ENCODE measurements at places on chromosomes 13 and 19.

DNA sequence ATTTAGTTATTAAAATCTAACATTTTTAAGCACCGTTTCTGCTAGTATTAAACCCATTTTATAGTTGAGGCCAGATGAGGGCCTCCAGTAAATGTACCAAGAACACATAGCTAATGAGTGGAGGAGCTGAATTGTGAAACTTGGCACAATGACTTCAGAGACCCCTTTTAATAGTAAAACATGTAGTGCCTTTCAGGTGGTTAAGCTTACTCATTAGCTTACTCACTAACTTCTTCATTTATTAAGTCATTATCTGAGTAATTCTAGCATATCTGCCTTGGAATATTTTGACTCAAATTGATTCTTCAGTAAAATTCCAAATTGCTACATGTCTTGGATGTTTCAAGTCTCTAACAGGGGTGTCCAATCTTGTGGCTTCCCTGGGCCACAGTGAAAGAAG is 735.2 kb downstream of the LIG4 start:
- no peak for DNase-seq

DNA sequence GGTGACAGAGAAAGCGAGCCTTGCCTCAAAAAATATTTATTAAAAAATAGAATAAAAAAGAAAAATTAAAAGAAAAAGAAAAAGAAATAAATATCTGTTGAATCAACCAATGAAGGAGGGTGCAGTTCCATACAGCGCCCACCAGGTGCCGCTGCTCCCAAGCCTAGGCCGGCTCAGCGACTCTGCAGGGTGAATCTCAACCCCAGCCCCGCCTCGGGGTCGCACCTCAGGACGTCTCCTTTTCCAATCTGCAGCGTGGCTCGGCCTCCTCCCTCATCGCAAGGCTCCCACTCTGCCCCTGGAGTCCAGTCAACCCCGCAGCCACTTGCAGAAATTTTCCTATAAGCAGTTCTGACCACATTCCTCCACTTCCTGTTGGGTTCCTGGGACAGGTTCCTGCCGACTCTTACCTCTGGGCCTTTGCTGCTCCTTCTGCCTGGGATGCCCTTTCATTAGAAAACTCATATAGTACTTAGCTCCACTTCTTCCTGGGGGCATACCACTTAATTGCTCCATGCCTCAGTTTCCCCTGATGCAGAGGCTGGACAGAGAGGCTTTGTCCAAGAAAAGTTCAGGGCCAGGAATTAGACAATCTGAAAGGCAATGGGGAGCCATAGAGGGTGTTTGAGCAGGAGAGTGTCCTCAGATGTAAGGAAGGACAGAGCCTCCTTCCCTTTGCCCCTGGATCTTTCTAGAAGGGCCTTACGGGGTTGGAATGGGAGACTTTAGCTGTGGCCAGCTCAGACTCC is 24.3 kb downstream of the NFILZ start:
- DNase-seq: peak; percentile 50

GRCh38 chr19:10817291-10818038 is 18.5 kb downstream of the TMED1 start:
- no peak for DNase-seq

DNA sequence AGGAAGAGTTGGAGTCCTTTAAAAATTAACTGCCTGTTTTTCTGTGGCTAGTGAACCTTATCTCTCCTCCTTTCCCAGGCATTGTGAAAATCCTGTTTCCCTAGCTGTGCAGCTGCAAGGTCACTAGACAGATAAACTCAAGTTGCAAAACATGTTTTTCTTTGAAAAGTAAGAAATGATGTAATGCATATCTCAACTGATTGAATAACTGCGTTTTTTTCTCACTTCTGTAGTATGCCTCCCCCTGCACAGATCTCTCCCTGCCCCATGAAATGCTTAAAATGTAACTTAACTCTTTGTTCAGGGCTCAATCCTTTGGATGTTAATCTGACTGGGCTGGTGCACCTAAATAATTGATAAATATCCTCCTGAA is 27.7 kb upstream of the CYSLTR2 start:
- no peak for DNase-seq

GRCh38 chr19:5805462-5806132 is 730 bp downstream of the NRTN start:
- no peak for DNase-seq

DNA sequence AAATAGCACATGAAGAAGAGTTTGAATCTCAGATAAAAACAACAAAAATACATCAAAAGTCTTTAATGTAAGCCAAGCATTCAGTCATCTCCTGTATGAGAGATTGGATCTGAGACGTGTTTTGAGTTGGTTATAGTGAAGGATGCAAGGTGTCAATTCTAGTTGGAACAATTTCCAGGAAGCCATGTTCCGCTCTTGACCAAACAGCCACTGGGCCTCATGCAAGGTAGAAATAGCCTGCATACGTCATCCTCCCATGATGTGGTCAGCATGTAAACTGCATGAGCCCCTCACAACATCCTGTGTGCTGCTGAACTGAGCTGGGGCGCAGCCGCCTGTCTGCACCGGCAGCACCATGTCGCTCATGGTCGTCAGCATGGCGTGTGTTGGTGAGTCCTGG is at the start of gene KIR3DL3:
Gene KIR3DL3 (plus strand): TSS at position 301 of the 400 bp plus-strand sequence. CDS start 55 bp downstream, at position 356.
- DNase-seq: no peak

DNA sequence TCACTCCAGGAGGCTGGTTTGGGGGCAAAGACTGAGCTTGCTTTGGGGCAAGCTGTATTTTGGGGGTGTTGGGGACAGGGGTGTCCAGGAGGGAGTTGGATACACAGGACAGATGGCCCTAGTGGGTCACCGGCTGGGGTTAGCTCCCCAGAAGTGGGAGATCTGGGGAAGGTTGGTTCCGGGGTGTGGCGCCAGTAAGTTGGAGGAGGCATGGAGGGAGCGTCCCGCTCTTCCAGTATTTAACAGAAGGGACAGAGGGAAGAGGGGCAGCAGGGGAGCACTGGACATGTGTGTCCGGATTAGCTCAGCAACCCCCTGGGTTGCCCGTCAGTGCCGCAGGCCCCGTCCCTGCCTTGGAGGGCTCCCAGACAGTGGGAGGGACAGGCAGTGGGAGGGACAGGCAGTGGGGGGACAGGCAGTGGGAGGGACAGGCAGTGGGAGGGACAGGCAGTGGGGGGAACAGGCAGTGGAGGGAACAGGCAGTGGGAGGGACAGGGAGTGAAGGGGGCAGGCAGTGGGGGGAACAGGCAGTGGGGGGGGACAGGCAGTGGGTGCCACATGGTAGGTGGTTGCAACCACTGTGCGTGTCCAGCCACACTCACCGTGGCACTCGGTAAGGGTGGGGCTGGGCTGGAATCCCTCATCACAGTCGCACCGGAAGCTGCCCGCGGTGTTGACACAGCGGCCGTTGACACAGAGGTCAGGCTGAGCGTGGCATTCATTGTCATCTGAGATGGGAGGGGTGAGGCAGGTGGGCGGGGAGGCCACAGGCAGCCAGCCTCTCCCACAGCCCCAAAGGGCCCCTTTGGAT is 33.2 kb downstream of the CCL25 start:
- no peak for DNase-seq

DNA sequence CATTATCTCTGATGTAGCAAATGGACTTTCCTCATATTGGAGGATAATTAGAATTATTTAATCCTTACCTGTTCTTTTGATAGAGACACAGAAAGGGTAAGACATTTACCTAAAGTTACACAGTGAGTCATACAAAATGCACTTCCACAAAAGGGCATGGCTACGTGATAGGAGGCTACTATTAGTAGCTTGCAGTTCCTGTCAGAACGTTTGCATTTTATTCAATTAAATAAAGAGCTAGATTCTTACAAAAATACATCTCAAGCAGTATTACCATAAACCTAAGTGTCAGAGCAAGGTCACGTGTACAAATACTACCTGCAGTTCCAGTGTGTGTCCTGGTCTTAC is 120.6 kb downstream of the ESD start:
- DNase-seq: no peak

DNA sequence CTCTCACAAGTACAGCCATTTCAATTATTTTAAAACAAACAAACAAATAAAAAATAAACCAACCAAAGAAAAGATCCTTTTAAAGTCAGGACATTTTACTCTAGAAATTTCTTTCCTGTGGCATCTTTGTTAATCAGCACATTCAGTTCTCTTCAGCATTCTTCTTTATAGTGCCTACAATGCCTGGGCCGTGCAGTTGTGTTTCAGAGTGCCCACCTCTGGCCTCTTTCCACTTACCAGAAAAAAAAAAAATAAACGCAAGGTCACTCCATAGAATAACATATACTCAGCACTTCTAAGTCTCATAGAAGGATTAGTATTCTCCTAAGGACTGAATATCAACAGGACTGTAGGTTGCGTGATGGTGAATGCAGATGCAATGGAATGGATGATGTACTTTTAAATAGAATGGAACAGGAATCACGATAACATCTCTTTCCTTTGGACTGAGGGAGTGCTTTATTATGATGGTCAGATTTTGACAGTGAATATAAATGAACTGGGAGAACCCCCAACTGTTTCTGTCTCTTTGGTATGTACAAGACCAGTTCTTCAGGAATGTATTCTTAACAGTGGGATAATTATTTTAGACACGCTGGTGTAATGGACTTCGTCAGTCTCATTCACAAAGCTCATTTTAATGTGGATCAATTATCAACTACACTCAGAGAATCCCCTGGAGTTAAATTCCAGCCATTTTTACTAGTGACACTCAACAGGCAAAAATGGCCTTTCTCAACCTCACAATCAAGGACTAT is 125.0 kb upstream of the NBEA start:
- DNase-seq: no peak

DNA sequence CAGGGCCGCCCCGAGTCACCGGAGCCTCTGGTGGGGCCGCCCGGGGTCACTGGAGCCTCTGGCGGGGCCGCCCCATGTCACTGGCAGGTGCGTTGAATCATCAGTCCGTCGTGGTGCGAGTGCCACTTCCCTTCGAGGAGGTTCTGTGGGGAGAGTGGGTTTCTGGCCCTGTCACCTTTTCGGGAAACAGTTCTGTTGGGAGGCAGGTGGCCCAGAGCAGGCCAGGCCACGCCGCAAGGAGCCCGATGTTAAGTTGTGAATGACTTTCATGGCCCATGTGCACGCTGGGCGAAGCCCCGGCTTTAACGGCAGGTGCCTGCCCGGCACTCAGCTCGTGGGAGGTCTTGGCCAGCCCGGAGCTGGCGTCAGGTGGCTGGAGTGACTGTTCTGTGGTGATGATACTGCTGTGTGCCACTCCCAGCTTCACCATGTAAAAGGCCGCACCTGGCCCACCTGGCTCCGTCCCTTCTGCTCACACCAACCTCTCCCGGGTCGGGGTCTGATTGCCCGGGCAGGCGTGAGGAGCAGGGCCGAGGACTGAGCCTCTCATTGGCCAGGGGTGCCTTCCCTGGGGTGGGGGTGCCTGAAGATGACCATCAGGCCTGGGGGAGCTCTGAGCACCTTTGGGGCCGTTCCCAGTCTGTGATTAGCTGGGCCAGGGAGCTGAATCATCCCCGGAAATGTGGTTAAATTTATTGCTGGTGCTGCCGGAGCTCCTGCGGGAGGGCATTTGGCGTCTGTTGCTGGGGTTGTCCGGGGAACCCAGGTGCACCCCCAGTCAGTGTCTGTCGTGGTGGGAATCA is 29.2 kb downstream of the CSNK1G2 start:
- DNase-seq: peak; percentile 81

DNA sequence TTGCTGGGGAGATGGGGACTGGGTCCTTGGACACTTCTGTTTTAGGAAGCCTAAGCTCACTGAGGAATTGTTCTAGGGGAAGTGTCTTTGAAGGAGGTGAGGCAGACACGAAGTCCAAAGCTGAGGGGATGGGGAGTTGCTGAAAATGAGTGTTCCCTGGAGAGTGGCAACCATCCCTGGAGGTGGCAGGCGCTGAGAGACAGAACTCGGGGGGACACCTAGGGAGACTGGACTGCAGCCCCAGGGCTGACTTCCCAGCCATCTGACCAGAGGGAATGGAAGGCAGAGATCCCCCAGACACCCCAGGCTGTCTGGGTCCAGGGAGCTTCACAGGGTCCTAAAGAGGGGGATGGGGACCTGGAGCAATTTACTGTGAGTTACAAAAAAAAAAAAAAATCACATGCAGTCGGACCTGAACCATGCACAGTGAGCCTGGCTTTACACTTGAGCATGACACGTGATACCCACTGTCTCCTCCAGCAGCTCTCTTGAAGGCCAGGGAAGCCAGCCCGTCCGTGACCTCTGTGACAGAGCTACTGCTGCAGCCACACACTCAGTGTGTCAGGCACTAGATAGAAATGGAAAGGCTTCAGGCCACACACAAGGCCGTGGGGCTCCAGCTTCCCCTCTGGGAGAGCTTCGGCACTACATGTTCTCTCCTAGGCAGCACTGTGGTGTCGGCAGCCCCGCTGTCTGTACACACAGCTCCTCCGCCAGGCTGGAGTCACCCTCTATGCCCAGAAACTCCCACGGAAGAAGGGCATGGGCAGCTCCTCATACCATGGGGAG is 77.1 kb upstream of the KCTD15 start:
- no peak for DNase-seq

- no peak for DNase-seq
Measured at GRCh38 chr13:38264363-38265131, 85.1 kb upstream of the UFM1 start.

DNA sequence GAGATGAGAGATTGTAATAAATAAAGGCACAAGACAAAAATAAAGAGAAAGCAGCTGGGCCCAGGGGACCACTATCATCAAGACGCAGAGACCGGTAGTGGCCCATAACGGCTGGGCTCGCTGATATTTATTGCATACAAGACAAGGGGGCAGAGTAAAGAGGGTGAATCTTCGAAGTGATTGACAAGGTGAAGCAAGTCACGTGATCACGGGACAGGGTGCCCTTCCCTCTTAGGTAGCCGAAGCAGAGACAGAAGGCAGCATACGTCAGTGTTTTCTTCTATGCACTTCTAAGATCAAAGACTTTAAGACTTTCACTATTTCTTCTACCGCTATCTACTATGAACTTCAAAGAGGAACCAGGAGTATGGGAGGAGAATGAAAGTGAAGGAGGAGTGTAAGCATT is 4.6 kb upstream of the PRKCG start:
- DNase-seq: no peak

- DNase-seq: no peak
Measured at GRCh38 chr19:5870986-5871394, 650 bp upstream of the FUT5 start.

- DNase-seq: no peak
Measured at GRCh38 chr13:85283408-85283807, 515.8 kb downstream of the SLITRK6 start.

GRCh38 chr13:97978651-97979050 is 25.2 kb downstream of the IPO5 start:
- no peak for DNase-seq

GRCh38 chr13:113117335-113117872 is 5.2 kb upstream of the F10 start:
- DNase-seq: peak; percentile 63

DNA sequence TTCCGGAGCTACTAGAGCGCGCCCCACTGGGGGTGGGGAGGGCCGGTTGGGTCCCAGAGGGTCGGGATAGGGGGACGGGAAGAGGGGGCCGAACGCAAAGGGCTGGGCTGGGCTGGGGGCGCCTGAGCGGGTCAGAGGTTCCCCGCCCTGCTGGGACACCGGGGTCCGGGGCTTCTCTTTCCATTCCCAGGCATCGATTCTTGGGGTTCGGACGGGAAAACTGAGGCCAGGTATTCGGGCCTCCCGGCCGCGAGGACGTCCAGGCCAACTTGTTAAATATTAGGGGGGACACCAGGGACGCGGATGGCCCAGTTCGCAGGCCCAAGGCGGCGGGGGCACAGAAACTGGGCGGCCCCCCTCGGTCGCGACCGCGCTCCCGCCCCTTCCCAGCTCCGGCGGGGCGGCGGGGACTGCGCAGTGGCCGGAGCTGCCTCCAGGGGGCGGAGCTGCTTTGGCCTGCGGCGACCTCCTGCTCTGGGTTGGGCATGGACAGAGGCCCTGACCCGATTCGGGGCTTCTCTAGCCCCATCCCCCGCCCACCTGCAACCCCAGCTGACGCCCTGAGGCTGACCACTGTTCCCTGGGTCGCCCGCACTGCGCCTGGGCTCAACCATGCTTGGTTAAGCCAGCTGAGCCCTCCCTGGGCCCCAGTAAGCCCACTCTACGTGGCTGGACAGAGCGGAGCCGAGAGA is 1.2 kb upstream of the KLF16 start:
- DNase-seq: no peak
